ENCODE measurements at places on chromosomes 6 and 20.

GRCh38 chr6:36728289-36729160 lies 30.9 kb downstream of the RAB44 start:
- no peak for DNase-seq

DNA sequence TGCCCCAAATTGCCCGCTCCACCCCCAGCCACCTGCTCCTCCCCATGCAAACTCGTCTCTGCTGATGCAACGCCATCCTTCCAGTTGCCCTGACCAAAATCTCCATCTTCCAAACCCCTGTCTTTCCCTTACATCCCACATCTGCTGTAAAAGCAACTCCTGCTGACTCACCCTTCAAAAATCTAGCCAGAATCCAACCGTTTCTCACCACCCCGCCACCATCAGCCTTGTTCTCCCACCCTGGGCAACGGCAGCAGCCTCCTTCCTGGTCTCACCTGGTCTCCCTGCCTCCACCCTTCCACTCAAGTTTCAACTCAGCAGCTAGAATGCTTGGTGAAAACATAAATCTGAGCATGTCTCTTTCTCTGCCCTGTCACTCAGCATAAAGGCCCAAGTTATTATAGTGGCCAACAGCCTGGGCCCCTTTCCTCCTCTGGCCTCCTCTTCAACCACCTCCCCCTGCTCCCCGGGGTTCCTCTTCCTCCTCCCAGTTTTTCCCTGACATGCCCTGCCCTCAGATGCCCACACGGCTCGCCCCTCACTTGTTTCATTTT lies 7.2 kb upstream of the SYNJ2 start:
- DNase-seq = no peak

- DNase-seq = no peak
Measured at GRCh38 chr6:2947445-2947844, 23.9 kb downstream of the SERPINB6 start.

- no peak for DNase-seq
Measured at GRCh38 chr20:11965602-11966001, 47.9 kb downstream of the BTBD3 start.

DNA sequence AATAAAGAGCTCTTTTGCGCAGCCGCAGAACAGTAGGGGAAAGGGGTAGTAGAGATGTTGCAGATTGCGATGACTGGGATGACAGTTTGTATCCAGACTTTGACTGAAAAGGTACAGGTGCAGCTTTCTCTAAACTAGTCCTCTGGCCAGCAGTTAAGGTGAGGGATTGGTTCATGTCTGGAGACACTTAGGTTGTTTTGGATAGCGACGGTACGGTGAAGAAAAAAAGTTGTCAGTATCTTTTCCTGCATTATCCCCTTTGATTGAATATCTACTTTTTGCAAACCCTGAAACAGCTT lies 537 bp downstream of the PRR3 start:
- DNase-seq = no peak

DNA sequence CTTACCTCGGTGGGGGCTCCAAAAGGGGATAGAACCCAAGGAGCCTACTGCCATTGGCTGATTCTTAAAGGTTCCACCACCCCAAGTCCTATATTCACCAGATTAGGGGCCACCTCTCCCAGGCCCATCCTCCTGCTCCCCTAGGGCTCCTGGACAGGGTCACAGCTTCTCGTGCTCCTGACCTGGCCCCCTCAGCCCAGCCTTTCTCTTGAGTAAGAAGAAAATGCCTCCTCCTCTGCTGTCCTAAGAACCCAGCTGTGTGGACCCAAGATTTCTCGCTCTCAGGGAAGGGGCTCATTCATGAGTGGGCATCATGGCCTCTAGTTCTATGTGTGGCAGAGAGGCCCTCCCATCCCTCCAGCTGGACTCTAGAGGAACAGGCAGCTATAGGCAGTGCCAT lies 16.6 kb downstream of the HLA-DPB1 start:
- DNase-seq = no peak

DNA sequence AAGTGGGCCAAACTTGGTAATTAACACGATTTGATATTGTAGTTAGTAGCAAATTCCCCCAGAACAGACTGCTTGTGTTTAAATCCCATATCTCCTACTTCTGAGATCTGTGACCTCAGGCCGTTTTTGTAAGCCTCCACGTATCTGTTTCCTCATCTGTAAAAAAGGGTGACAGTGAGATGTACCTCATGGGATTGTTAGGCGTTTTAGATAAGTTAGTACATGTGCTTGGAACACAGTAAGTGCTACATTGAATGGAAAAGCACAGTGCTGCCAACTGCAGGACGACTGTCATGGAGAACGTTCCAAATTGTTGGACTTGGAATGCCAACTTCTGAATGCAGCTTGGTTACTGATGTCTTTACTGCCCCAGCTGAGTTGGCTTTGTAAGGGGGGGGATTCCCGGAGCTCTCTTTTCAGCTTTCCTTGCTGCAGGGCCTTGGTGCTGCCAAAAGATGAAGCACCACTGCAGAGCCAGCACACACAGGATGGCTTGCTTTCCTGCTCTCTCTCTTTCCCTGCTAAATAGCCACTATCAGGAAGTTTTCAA lies 108.6 kb downstream of the OPN5 start:
- no peak for DNase-seq

- DNase-seq = no peak
Measured at GRCh38 chr6:153958860-153959259, 80.2 kb upstream of the OPRM1 start.

- no peak for DNase-seq
Measured at GRCh38 chr6:1860756-1861348, 251.1 kb downstream of the FOXC1 start.

DNA sequence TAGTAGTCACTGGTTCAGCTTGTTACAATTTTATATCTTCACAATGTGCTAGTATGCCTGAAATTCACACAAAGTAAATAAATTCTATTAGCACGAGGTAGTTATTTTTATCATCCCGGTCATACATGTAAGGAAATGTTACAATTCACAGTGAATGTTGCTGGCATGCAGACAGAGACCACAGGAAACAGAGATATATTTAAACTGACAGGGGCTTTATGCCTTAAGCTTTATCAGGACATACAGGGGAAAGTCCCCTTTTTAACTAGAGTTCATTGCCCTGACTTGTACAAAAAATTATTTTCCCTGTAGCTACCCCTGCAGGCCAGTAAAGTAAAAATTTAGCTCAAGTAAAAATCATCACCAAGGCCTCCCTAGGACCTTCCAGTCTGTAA lies 712.0 kb upstream of the NRSN1 start:
- no peak for DNase-seq

GRCh38 chr6:1208876-1209275 lies 103.0 kb upstream of the FOXQ1 start:
- DNase-seq = no peak

DNA sequence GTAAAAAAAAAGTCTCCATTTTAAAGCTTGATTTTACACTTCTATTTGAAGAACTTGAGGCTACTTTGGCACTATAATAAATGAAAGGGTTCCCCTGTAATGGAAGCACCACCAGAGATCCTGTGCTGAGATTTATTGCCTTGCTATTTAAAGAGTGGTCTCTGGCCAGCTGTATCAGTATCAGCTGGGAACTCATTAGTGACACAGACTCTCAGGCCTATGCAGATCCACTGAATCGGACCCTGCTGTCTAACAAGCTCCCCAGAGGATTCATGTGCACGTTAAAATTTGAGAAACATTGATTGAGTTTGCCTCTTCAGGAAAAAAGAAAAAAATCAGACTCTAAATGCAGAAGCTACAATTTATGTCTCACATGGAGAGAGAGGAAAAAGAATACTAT lies 299.9 kb upstream of the BMP2 start:
- DNase-seq = no peak

DNA sequence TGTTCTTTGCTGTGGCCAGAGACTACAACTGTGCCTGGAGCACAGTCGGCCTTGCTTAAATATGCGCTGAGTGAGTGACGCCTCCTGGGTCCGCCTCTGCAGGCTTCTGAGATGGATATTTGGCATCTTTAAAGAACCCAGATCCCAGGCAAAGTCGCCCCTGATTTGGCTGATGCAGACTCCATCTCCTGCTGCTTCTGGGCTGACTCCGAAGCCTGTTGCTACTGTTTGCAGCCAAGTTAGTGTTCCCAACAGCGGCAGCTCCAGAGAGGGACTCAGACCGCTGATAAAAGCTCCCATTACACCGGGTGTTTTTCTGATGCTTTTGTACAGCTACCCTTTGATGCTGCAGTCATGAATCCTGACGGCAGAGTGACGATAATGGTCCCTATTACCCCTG lies 83.0 kb upstream of the SULF2 start:
- no peak for DNase-seq

- DNase-seq = no peak
Measured at GRCh38 chr6:169205176-169206160, 48.2 kb downstream of the THBS2 start.

GRCh38 chr6:141677598-141678211 lies 455.0 kb upstream of the GJE1 start:
- DNase-seq = peak; percentile 53

DNA sequence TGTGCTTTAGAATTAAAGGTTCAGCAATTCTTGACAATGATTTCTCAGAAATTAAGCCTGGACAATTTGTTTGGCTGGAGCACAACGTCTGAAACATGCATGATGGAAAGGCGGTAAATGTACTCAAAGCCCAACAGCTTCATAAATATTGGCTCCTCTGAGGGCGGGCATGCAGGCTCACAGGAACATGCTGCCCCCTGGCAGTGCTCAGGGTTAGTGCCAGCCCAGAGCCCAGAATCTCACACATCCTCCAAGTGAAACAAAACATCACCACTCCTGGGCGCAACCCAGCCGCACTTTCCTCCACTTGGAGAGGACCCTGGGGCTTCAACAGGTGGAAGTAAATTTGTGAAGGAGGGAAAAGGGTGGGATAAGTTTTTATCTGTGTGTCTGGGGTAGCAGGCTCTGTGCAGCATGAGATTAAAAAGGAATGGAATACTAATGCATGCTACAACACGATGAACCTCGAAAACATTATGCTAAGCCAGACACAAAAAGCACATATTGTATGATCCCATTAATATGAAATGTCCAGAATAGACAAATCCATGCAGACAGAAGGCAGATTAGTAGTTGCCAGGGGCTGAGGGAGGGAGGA lies 54.1 kb upstream of the PTPRT start:
- DNase-seq = peak; percentile 17

DNA sequence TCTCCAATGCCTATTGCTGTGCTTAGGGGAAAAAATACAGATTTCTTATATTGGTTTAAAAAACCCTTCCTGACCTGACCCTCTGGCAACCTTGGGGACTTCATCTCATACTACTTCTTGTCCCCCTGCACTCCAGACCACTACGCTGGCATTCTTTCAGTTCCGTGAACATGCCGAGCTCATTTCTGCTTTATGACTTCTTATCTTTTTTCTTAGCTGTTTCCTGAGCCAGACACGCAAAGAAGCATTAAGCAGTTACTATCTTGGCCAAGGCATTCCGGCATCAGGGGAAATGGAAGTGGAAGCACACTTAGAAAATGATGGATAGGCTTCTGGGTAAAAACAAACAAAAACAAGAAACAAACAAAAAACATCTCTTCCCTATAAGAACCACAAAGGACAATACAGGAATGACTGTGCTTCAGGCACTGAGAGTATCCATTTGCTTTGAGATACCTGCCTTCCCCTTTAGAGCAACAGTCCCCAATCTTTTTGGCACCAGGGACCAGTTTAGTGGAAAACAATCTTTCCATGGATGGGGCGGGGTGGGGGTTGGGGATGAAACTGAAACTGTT lies 4.4 kb upstream of the CCDC28A start:
- DNase-seq = no peak

GRCh38 chr6:164370773-164371172 lies 938.6 kb downstream of the C6orf118 start:
- DNase-seq = no peak

DNA sequence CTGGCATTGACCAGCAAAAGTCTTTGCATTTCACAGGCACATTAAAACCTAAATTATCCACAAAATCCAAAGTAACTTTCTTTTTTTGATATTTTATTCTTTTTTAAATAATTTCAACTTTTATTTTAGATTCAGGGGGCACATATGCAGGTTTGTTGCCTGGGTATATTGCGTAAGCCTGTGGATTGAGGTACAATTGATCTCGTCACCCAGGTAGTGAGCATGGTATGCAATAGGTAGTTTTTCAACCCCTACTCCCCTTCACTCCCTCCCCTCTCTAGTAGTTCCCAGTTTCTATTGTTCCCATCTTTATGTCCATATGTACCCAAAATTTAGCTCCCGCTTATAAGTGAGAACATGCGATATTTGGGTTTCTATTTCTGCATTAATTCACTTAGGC lies 97.6 kb downstream of the CEP57L1 start:
- no peak for DNase-seq

GRCh38 chr6:128343706-128344105 lies 176.7 kb downstream of the PTPRK start:
- no peak for DNase-seq

DNA sequence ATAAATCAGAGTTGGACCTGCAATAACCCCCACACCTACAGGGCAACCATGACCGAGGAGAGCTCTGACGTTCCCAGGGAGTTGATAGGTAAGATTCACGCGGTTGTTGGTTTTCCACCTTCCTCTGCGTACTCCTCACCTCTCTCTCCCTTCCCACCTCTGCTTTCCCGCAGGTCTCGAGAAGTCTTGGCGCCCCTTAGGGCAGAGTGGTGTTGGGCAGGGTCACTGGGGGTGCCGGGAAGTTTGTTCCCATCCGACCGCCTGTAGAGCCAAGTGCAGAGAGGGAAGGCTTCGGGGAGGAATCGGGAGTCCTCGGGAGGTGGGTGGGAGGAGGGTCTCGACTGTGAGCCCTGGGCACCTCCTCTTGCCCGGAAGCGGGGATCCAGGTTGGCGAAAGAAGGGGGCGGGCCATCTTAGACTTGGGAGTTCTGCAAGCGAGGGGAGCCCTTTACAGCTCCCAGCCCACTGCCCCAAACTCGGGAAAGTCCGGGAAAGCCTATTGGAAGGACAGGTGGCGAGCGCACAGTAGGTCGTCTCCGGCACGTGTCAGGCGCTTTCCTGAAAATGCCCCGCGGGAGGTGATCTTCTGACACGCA lies 672 bp downstream of the CARMIL1 start:
- no peak for DNase-seq

- DNase-seq = no peak
Measured at GRCh38 chr6:129704708-129705107, 5.3 kb downstream of the ARHGAP18 start.

- no peak for DNase-seq
Measured at GRCh38 chr20:14963262-14963663, 625.9 kb upstream of the FLRT3 start.

- no peak for DNase-seq
Measured at GRCh38 chr20:19473216-19473921, 260.9 kb downstream of the SLC24A3 start.

DNA sequence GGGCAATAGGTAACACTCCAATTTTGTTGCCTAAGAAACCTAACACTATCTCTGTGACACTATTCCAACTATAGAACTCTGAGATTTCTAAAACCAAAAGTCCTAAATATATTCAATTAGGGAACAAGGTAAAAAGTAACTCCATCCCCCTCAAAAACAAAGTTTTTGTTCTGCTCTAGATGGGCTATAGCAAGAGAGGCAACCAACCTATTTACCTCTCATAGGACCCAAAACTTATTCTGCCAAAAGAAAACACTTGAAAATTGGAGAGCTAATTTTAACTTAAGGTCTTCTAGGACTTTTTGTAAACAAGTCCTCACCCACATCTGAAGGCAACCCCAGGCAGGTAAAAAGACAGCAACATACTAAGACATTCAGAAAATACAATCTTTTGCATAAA lies 7.7 kb downstream of the RBM39 start:
- DNase-seq = no peak

Data from NB4 (cell line).